GM23248 (cell line): ENCODE measurements at places on chromosomes 2 and 18. TPM values are rescaled to one million over a fixed set of nuclear protein-coding genes. Genes with fewer than 3 reads are reported as not detected.

- DNase-seq, result no peak
Observed at GRCh38 chr18:52451256-52451655, 111.3 kb downstream of the DCC start.

- DNase-seq, result no peak
Observed at GRCh38 chr2:171939743-171940071, 17.4 kb downstream of the HAT1 start.

DNA sequence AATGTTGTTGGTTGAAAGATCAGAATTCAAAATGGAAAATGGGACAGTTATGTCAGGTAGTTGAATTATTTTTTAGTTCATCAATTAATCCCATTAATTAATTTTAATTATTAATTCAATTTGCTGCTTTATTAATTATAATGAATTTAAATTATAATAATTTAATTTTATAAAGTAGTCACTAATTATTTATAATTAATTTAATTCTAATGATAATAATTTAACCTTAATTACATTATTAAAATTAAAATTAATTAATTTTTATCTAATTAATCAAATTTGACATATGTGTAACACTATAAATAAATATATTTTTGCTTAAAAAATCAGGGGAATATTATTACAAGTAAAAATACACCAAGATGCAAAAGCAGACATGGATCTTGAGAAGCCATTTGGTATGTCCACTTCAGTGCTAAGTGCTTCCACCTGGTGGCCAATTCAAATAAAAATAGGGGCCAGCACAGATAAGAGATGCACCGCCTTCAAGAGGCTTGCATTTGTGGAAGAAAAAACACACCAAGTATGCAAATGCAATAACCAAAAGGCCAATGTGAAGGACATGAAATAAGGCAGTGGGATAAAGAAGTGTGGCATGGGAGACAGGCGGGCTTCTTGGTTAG is 73.2 kb downstream of the MBP start:
- DNase-seq, result peak; percentile 78

DNA sequence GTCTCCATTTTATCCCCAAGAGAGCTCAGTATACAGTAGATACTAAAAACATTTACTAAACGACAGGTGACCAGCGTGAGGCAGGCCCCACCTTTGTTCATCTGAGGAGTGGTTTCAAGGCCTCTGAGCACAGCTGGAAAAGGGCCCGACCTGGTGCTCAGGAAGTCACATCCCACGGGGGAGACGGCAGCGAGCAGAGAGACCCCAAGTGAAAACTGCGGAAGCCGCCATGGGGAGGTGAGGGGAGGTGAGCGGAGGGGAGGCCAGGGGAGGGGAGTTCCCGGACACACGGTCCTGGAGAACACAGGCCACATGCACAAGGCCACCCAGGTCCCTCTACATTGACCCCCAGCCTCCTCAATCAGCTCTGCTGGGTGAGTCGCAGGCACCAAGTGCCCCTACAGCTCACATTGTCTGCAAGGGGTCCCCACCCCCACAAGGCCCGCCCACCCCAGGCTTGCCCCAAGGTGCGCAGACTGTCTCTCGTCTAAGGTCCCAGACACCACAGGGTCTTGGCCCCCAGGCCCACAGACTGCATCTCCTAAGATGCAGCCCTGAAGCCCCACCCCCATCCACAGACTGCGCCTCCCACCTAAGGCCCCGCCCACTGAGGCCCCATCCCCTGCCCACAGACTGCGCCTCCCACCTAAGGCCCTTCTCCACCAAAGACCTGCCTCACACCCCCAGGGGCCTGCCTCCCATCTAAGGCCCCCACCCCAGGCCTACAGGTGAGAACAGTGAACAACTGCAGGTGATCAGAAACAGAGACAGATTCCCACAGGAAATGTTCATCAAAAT is 19.1 kb downstream of the PARD6G start:
- no peak for DNase-seq

DNA sequence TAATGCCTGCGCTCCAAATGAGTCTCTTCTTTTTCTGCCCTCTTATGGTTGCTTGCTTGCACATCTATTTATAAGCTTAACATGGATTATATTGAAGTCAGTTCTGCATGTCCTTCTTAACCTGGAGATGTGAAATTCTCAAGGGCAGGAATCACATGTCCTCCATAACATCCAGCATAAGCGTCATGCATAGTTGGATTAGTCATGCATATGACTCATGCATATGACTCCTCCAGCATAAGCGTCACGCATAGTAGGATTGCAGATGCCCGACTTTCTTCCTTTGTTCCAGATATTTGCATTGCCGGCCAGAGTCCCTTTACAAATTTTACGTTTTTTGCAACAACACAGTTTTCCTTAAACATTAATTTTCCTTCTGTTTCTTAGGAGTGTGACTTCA is 308.6 kb downstream of the TGIF1 start:
- DNase-seq, result peak; percentile 49

- no peak for DNase-seq
Observed at GRCh38 chr2:65724752-65725151, 292.4 kb upstream of the SPRED2 start.

LRATD1 gene
- total RNA-seq, result 0.63 and 1.2 TPM in 2 replicates

VIL1 gene
- not detected in 2 replicates for total RNA-seq

KLHL29 gene
- total RNA-seq, result 4.7 and 6.4 TPM in 2 replicates

SLC23A3 gene
- total RNA-seq, result 0.13 and 1.2 TPM in 2 replicates
